ENCODE measurements at places on chromosomes 16 and 17.

GRCh38 chr17:3773511-3773910 is 27.5 kb downstream of the ITGAE start:
- H3K4me3 ChIP-seq = no peak overlapping the region
- peaks cover 19% of the 10 kb centered on the region for H3K4me1 ChIP-seq
- no peak overlapping the region for H3K27ac ChIP-seq

DNA sequence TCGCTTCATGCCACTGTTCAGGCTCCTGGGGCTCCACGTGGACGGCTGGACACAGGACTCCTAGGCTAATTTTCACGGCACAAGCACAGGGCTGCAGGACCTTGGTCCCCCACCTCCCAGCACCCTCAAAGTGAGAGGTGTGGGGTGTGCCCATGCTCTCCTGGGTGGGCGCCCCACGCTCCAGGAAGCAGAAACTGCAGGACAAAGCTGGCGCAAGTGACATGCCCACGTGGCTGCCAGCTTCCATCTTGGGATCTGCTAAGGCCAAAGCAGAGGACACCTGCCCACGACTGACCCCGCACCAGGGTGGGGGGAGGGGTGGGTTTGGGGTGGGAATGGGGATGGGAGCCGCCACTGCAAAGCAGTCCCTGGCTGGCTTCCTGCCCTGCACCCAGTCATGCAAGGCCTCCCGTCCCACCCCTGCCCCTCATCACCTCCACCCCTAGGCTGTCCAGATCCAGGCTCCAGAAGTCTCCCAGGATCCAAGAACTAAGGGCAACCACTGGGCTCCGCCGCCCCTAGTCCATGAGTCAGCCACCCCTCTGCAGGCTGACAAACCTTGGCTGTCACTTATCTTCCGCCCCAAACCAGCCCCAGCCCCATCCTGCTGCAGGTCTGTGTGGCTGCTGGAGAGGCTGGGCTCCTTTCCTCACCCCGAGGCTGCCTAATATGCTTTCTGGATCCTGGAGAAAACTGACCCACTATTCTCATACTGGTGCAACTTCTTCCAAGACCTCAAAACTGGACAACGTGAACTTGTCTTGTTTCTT is 11.1 kb downstream of the USP6 start:
- H3K27ac ChIP-seq = no peak overlapping the region
- no peak for DNase-seq
- H3K27me3 ChIP-seq = peaks cover 17% of the 10 kb centered on the region
- no peak overlapping the region for H3K4me3 ChIP-seq
- no peaks in the 10 kb centered on the region for H3K4me1 ChIP-seq

DNA sequence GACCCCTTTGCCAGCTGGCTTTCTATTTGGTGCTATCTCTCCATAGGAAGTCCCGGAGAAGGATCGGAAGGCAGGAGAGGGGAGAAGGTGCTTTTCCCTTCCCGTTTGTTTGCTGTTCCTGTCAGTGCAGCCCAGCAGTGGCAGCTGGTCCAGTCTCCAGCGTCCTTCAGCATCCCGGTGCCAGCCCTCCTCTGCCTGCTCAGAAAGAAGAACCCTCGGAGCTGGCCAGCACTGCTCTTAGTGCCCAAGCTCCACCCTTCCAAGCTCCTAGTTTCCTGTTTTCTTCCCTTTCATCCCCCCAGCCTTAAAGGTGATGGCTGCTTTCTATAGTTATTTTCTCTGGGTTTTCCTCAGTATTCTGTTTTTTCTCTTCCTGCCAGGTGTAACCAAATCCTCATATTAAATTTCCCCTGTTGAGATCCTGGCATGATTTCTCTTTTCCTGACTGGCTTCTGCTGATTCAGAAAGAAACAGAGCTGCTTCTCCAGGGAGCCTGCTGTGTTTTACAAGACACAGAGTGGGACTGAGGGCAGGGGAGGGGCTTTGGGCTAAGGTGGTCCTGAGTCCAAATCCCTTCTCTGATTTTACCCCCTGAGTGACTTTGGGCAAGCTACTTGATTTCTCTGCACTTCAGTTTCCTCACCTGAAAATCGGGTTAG is 186.8 kb downstream of the COPRS start:
- H3K36me3 ChIP-seq = no peaks in the 10 kb centered on the region
- no peak overlapping the region for H3K27ac ChIP-seq

GRCh38 chr16:89969741-89970410 is 21.3 kb downstream of the DEF8 start:
- peaks cover 15% of the 10 kb centered on the region for H3K4me1 ChIP-seq
- no peak overlapping the region for H3K4me3 ChIP-seq
- DNase-seq = no peak
- H3K36me3 ChIP-seq = peaks cover 30% of the 10 kb centered on the region

DNA sequence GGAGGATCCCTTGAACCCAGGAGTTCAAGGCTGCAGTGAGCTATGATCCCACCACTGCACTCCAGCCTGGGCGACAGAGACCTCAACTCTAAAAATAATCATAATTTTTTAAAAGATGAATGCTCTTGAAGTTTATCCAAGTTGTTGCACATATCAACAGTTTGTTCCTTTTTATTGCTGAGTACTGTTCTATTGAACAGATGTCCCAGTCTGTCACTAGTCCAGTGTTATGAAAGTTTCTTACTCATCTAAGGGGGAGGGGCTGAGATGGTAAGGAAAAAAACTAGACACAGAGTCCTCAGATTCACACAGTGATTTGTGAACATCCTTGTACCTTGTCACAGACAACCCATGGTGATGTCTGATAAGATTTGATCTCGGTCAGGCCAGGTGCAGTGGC is 3.9 kb downstream of the ACAP1 start:
- DNase-seq = no peak
- H3K27me3 ChIP-seq = no peaks in the 10 kb centered on the region
- H3K4me1 ChIP-seq = peaks cover 29% of the 10 kb centered on the region
- no peak overlapping the region for H3K27ac ChIP-seq
- peaks cover 61% of the 10 kb centered on the region for H3K36me3 ChIP-seq

DNA sequence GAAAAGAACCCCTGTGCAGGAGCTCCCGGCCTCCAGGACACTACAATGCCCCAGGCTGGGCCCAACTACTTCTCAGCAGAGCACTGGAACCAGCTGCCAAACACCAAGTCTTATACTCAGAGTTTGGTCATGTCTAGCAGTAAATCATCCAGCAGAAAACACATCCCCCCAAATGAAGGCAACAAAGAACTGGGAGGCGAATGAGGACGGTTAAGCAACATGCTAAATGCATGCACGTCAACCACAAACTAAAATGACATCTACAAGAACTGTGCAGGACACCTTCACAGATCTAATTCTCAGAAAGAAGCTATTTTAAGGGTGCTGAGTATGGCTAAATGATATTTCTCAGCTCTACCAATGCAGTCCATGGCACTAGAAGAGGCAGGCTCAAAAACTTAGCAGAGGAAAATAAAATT is 7.6 kb upstream of the IRX5 start:
- H3K36me3 ChIP-seq = peaks cover 4% of the 10 kb centered on the region
- H3K4me1 ChIP-seq = peaks cover 10% of the 10 kb centered on the region
- H3K27me3 ChIP-seq = peaks cover 48% of the 10 kb centered on the region
- H3K27ac ChIP-seq = no peak overlapping the region
- no peak for DNase-seq

- H3K27ac ChIP-seq = no peak overlapping the region
- no peak overlapping the region for H3K4me3 ChIP-seq
- peaks cover 12% of the 10 kb centered on the region for H3K36me3 ChIP-seq
- no peaks in the 10 kb centered on the region for H3K27me3 ChIP-seq
Observed at GRCh38 chr17:28194382-28194781, 124.6 kb upstream of the TMEM97 start.

DNA sequence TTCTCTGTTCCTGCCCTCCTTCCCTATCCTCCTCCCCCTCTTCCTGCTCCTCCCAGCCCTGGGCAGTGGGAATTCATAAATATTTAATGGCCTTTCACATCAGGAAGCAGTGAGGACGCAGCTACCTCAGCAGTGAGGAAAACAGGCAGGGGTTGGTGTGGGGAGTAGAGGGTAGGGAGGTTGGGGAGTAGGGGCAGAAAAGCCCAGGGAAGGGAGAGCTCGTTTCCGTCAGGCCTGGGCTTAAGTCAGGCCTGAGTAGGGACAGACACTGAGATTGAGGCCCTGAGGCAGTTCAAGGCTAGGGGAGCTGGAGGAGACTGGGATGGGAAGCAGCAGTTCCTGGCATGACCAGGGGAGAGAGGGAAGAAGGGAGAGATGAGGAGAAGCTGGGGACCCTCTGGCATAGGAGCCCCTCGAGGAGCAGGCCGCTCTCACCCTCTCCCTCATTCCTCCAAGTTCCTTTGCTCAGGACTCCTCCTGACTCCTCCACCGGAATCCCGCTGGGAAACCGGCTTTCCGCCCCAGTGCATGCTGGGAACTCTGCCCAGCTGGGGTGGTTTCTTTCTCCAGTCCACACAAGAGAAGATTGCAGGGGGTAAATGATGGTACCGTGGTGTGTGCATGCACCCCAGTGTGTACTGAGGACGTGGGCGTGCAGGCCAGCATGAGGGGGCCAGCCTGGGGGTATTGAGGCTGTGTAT is 6.2 kb downstream of the SAMD14 start:
- no peak overlapping the region for H3K27ac ChIP-seq
- DNase-seq = no peak
- H3K4me3 ChIP-seq = no peak overlapping the region
- peaks cover 10% of the 10 kb centered on the region for H3K4me1 ChIP-seq

DNA sequence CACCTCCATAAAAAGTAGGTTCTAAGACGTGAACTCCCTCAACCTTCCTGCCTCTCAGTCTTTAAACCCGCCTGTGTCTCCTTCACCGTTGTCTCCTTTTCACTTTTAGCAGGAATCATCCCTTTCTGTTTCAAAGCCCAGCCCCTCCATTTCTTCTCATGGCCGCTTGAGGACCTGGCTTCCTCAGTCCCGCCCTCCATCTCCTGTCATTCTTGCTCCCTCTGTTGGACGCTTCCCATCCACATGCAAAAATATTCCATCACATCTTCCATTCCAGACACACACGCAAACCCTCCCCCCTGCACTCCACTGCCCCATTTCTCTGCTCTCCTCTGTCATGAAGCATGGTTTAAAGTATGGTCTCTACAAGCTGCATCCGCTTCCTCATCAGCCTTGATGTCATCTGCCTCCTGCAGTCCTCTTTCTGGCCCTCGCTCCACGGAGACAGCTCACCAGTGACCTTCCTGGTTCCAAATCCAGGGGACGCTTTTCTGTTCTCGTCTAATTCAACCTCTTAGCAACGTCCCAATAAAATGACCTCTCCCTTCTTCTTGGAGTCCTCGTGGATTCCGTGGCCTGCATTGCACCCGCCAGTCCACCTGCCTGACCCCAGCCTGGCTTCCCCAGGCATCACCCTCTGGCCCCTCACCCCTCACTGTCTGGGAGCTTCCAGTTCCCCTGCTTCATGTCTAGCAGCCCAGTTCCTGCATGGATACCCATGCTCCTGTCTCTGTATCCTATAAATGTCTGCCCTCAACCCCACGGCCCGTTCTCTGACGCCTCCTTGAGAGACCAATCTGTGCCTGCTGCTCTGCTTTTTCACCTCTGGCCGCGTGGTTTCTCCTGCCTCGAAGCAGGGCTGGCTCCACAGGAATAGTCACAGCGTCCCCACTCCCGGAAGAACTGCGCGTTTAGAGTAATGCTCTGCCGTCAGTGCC is 26.2 kb downstream of the ANKRD40 start:
- DNase-seq = no peak
- peaks cover 34% of the 10 kb centered on the region for H3K27me3 ChIP-seq
- H3K4me1 ChIP-seq = peaks cover 4% of the 10 kb centered on the region
- no peak overlapping the region for H3K27ac ChIP-seq
- no peak overlapping the region for H3K4me3 ChIP-seq
- no peaks in the 10 kb centered on the region for H3K36me3 ChIP-seq

DNA sequence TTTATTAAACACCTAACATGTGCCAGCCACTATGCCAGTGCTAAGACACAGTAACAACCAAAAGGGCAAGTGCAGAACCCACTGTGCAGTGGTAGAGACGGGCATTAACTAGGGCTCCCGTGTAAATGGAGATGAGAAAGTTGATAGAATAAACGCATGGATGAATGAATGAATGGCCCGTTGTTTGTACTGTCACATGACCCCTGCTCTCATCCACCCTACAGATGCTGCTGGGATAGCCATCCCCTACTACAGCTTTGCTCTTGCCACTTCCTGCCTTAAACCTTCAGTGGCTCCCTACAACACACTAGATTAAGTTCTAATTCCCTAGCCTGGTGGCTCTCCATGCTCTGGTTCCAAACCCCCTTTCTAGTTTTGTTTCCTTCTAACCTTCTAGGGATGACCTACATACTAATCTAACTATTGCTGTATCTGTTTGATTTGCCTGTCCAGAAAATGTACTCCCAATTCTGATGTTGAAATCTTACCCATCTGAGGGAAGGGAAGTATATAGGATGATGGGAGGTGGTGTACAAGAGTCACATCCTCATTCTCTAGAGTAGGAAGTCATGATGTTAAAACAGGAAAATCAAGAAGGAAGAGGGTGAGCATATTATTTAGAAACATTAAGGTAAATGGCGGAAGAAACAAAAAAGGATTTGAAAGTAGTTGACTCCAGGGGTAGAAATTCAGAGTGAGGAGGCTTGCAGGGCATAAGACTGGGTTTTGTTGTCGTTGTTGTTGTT is 11.4 kb upstream of the TNRC6C start:
- DNase-seq = no peak
- H3K4me3 ChIP-seq = no peak overlapping the region
- H3K27ac ChIP-seq = no peak overlapping the region
- H3K27me3 ChIP-seq = peaks cover 49% of the 10 kb centered on the region
- H3K4me1 ChIP-seq = peaks cover 1% of the 10 kb centered on the region

DNA sequence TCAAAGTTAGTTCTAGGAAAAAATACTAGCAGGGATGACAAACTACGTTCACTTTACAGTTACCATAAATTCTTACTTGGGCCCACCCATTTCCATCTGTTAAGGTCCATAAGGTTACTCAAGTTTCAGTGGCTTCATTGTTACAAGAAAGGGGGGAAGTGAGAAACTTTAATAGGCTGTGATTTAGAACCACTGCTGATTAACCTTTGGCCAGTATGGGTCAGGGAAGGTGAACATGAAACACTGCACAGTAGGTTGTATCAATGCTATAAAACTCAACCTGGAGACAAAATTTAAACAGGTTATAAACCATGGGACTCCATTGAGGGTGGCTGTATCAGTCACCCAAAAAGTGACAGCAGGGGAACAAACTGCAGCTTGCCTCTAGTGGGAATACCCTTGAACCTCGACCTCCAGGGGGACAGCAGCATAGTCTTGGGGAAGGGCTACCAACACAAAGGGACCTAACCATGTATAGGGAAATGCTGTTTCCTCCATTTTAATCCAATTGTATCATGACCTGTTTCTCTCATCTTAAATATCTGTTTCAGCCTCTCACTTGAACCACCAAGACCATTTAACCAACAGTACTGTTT is 10.4 kb downstream of the PTRH2 start:
- no peak for DNase-seq
- H3K4me1 ChIP-seq = peaks cover 43% of the 10 kb centered on the region
- no peaks in the 10 kb centered on the region for H3K27me3 ChIP-seq
- H3K4me3 ChIP-seq = no peak overlapping the region
- H3K36me3 ChIP-seq = peaks cover 88% of the 10 kb centered on the region
- no peak overlapping the region for H3K27ac ChIP-seq

GRCh38 chr17:8153957-8154607 is 1.9 kb upstream of the PER1 start:
- H3K27ac ChIP-seq = no peak overlapping the region
- peak overlapping the region; percentile 79 for H3K4me3 ChIP-seq
- peaks cover 16% of the 10 kb centered on the region for H3K36me3 ChIP-seq
- H3K27me3 ChIP-seq = no peaks in the 10 kb centered on the region
